Cerebellar nuclear complex (tissue), 1 donor: ENCODE measurements at places on chromosomes 7 and 10.

DNA sequence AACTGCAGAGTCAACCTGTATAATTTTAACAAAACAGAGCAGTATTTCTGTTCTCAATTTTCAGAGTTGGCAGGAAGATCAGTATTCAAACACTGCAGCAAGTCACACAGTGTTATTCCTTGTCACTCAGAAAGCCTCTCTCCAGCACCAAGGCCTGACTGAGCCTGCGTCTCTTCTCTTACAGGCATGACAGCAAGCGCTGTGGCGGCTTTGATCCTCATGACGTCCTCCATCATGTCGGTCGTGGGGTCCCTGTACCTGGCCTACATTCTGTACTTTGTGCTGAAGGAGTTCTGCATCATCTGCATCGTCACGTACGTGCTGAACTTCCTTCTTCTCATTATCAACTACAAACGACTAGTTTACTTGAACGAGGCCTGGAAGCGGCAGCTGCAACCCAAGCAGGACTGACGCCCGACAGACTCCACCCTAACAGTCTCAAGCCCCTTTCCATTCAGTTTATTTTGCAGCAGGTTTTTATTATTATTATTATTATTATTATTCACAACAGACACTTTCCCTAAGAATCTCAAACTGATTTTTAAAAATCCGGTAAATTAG lies 28.0 kb downstream of the GUSB start:
- DNase-seq: no peak

- no peak for DNase-seq
These were observed 713 bp downstream of the LZTS2 start for GRCh38 chr10:101000127-101000914.

GRCh38 chr7:117283371-117283770 lies 39.5 kb downstream of the WNT2 start:
- DNase-seq: no peak

DNA sequence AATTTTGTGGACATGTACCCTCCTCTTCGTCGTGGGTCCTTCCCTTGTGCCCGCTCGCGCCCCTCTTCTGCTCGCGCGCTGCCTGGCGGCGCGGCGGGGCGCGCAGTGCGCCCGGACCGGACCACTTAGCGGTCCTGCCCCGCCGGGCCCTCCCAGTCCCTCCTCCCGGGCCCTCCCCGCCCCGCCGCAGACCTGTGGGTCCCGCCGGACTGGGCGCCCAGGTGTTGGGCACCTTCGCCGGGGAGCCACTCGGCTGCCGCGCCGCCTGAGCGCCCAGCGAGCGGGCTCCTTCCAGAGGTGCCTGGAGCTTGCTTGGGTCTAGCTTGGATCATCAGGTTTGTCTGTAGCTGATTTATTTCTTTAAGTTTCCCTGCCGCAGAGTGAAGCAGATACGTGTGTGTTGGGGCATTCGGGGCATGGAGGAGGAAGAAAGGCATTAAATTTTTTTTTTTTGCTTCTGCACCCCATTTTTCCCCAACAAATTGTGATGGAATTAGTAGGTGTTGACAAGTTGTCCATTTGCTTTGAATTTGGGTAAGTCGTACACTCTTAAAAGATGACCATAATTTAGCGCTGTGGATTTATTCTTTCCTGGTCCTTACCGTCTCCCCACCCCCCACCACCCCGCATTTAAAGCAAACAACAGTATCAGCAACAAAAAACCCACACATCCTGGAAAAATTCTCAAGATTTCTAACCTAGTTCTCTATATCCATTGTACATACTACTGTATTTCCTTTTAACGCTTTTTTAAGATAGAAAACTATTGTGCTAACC lies 905 bp downstream of the C1GALT1 start:
- no peak for DNase-seq

DNA sequence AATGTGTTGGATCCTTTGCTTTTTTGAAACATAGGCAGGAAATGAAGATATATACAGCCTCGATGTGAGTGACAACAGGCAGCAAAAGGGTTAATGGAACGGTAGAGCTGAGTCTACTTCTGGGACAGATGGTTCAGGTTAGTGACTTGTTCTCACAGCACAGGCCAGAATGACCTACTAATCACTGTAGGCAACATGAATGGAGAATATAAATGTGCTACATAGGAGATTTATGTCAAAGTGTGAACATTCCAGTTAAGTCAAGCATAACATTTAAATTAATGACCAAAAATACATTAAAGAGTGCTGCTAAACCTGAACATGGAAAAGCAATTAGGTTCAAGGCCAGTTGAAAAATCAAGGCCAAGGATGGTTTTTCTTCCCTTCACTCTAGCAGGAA lies 235.2 kb downstream of the POU6F2 start:
- DNase-seq: no peak

DNA sequence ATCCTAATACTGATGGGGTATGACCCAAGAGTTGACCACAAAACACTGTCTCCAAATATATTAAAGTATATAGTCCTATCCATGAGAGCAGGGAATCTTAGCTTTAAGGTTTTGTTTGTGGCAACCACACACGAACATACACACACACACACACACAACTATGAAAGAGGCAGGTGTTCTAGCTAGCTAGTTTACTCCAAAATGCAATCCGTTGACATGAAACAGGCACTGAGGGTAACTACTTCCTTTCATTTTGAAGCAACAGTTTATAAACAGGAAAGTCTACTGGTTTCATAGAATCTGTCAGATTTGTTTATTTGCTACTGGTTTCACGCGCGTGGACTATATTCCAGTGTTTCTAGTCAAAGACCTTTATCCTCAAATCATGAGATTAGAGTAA lies 14.8 kb downstream of the HTR5A start:
- no peak for DNase-seq
